ENCODE measurements at places on chromosomes 5 and 9.

GRCh38 chr9:91756510-91756780, 193.6 kb downstream of the ROR2 start:
- DNase-seq = no peak

DNA sequence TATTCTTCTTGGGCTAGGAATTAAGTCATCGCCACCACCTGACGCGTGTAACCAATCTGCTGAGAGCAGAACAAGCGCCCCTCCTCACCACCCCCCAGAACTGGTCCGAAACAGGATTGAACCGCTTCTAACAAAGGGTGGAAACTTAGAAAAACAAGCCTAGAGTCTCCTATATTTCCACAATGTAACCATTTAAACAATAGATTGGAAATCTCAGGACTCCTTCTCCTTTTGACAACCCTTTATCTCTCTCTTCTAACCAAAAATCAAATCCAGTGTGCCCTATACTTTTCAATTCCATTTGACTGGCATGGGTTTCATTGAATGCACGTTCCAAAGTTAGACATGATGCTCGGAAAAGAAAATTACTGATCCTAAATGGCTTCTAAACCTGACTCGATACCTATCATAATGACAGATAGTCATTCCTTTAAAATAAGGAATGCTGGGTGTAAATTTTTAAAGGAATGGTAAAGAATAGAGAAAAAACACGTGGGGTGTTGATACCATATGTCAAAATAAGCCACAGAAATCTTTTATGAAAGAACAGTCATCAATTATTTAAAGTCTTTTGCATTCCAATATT, 1.2 kb downstream of the ARRDC3 start:
- DNase-seq = peak; percentile 87

DNA sequence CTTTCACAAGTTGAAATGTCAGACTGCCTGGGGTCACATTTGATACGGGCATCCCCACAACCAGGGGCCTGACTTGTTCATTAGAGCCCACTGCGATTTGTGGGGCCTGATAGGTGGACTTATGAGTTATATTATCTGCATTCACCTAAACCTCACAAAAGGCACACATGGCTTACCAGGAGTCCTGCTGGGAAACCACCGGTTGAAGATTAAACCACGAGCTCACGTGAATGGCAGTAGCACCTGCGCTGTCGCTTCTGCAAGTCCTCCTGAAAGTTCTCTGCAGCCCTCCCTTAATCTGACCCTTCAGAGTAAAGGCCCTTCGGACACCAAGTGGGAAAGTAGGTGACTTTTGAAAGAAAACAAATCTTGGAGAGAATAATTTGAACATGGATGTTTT, 68.9 kb downstream of the PPIC start:
- no peak for DNase-seq

GRCh38 chr5:150085950-150086715, at the start of gene CSF1R:
CSF1R (minus strand) TSS chr5:150086554; CDS start chr5:150086427, 127 bp downstream.
- no peak for DNase-seq

DNA sequence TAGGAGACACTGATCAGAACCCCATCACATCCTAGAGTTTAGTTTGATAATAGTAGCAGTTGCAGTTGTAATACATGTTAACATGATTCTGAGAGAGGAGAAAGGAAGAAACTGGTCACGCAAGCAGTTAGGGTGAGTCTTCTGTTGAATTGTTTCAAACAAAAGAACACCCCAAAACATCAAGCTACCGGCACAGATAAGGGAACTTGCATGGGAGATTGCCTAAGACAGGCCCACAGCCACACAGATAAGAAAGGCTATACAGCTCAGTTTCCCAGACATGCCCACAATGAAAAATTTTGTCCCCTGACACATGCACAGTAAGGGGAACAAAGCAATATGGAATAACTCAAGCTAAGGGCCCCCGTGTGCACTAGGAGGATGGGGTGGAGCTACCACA, 15.9 kb downstream of the HSPB3 start:
- no peak for DNase-seq

DNA sequence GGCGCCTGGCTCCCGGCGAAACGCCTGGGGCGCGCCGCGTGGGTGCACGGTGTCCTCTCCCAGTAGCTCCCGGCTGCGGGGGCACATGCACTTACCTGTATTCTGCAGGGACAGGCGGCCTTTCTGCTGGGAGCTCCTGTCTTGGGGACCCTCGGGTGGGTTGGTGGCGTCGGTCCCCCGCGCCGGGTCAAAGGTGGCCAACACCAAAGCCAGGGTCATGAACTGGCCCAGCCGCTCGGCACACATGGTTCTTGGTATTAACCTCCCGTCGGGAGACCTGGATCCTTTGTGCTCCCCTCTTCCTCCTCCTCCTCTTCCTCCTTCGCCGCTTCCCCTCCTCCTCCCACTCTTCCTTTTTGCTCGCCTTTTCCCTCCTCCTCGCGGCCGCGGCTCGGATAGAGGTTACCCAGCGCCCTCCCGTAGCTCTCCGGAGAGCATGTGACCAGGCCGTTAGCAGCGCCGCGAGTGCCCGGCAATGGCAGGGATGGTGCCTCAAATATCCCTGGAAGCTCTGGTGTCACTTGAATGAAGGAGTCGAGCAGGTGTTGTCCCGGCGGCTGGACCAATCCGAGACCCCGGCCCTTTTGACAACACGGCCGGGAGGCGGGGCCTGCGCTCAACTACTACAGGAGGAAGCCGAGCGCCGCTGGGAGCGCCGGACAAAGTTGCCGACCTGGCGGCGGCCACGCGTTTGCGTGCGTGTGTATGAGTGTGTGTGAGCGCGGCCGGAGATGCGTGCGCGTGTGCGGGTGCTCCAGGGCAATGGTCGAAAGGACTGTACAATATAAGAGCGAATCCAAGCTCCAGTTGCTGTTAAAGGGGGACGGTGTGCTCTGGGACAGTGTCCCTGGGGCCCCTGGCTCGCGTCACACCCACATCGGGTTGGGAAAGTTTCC, at the start of gene STC2:
TSS of gene STC2 (minus strand) at position 467 of the 896 bp plus-strand sequence. CDS start at position 246, 221 bp downstream.
- DNase-seq = peak; percentile 89

- no peak for DNase-seq
Measured at GRCh38 chr9:94680020-94680419, 40.7 kb upstream of the FBP1 start.

- no peak for DNase-seq
Measured at GRCh38 chr9:115671236-115671962, 482.2 kb upstream of the PAPPA start.

DNA sequence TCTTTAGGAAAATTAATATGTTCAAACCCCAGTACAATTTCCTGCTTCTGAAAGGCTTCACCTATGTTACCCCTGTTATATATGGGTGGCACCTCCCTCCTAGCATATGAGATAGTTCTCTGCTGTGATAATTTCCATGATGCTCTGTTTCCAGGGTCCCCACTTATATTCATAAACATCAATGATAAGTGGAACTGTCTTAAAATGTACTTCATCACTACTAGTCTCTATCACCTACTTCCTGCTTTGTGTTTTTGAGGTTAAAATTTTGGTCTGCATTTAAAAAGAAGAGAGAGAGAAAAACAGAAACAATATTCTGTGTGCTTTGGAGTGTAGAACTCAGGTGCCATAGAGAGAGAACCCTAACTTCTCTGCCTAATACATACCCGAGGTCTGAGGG, 234.7 kb downstream of the HTR1A start:
- DNase-seq = no peak

GRCh38 chr5:107272954-107273353, 397.8 kb downstream of the EFNA5 start:
- no peak for DNase-seq

Data from COR-L47 (cell line).